ENCODE measurements at places on chromosomes 3 and 15.

- DNase-seq, result no peak
Observed at GRCh38 chr3:1228289-1228688, 135.5 kb downstream of the CNTN6 start.

- DNase-seq, result no peak
Observed at GRCh38 chr3:43857361-43858293, 166.9 kb downstream of the ABHD5 start.

GRCh38 chr3:85586018-85586417 is 627.2 kb downstream of the CADM2 start:
- DNase-seq, result no peak

- DNase-seq, result no peak
Observed at GRCh38 chr3:14265246-14265962, 86.8 kb downstream of the LSM3 start.

Measured in lower leg skin (tissue), 4 donors.